Stimulated activated CD4-positive, alpha-beta T cell treated with anti-CD3 and anti-CD28 coated beads, Interleukin-1b, Interleukin-23, amount 100 ng/mL, for 48 hours (primary cell): ENCODE measurements at places on chromosomes 2 and 18.
A peak's percentile ranks its signal among the peaks of the same experiment; 100 is the strongest.

GRCh38 chr2:200669308-200669707, 83.5 kb downstream of the AOX1 start:
- no peak for DNase-seq

GRCh38 chr2:96103187-96103601, 13.2 kb downstream of the ADRA2B start:
- DNase-seq: no peak

DNA sequence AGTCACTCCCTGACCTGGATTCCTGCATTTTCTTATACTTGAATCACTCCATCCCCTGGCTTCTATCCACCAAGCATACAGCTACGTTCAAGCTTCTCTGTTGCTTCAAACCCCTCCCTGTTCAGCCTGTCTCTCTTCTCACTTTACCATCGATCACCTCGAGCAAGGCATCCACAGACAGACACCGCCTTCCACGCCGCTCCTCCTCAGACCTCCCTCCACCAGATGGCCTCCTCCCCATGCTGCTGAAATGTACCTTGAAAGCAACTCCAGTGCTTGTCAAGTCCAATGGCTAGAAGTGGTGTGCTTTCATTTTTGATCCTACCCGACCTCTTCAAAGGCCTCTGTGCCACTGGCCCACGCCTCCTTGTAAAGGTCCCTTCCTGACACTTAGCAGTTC, 131.3 kb upstream of the ACAA2 start:
- no peak for DNase-seq

- no peak for DNase-seq
These were observed 193.1 kb downstream of the HNMT start for GRCh38 chr2:138157372-138157771.

DNA sequence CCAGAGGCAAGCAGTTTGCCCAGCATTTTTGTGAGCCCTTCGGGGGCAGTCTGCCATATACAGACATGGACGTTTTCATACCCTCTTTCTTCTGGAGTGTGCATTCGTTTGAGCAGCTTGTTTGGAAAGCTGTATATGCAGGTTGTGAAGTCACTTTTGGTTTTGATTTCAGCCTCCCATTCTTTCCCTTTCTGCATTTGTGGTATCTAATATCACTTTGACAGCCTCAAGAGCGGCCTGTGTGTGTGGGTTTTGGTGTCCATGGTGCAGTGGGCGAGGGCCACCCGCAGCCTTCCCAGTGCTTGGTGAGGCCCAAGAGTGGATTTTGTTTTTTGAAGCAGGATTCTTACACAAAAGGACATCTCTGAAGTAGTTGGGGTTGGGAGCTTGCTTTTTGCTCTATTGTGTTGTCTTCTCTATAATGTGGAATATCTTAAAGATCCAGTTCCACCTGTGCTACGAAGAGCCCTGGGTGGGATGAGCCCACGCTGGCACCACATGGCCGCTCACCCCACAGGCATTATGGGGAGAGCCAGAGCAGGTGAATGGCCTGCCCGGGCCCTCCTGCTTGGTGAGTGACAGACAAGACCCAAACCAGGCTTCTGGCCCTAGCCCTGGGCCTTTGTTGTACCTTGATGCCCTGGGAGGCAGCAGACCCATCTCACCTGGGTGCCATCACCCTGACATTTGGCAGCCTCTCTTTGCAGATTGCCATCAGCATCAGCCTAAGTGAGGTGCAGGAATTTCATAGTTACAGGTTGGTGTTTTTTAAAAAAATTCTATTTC, 29.5 kb downstream of the INPP4A start:
- DNase-seq: no peak

DNA sequence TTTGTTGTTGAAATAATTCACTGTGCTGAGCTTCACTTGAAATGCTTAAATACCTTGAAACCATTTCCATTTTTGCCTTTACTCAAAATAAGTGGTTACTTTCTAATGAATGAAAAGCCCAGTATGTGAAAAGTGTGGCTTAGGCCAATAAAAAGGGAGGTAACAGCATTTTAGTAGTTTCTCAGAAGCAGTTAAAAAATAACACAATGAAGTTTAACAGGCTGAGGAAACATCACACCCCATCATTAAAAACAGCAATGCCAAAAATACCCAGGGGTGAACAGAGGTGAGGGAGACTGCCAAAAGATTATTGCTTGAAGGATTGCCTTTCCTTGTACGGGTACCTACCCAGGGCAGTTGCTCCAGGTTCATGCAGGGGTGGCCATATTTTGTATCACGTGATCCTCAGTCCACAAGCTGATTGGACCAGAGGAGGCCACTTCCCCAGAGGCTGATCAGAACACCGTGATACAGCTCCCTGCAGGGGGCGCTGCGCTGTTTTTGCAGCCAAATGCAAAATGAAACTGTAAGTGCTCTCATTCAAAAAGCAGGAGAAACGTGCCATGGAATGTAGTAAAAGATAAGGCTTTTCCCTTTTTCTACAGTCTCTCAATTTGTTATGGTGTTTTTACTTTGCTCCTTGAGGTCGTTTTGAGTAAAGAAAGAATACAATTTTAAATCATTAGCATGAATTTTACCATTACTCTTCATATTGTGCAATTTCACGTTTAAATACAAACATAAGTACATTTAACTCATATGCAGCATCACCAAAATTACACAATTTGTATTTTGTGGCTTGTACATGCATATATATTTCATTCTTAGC, 70.2 kb upstream of the SH3BP4 start:
- peak; percentile 64 for DNase-seq

GRCh38 chr18:56083523-56084287, 495.7 kb upstream of the TCF4 start:
- no peak for DNase-seq

GRCh38 chr2:25125189-25125588, 43.2 kb downstream of the POMC start:
- no peak for DNase-seq

DNA sequence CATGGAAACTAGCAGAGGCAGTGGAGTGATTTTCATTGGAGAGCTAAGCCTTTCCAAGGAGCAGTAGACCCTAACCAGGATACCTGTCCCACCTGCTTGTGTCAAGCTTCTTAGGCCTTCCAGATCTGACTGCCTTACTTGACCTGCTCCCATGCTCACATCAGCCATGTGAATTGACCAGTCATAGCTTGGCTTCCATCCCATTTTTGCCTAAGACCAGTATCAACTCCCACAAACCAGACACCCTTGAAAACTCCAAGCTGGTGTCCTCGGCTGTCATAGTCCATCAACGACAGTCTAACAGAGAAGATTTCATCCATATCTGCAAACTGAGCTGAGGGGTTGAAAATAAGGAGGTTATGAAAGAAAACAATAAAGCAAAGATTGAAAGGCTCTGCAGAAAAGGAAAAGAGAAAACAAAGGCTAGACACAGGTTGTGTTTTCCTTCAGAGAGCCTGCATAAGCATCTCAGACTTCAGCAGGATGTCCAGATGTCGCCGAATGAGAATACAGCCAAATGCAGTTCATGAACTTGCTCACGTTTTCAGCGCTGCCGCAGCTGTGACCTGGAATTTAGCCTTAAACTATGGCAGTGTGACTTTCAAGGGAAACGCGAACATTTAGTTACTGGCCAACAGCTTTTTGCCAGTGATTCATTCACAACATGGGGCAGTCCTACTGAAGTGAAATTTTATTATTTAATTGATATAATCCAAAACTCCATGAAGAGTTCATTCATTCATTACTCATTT, 868.1 kb upstream of the ID2 start:
- DNase-seq: no peak

DNA sequence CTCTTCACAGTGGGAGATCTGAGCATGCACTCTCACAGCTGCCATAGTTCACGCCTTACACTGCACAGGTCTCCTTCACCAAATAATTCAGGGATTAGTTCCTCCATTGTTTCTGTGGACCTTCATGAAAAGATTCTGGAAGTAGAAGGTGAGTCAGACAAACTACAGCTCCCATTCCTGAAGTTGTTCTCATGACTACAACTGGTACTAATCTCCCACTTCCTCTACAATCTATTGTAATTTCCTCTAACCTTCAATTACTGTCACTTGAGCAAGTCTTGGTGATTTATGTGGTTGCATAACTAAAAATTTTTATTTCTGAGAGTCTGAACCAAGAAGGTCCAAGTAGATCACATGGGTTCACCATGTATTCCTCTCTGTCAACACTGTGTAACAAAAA, 128.7 kb downstream of the XIRP2 start:
- no peak for DNase-seq

DNA sequence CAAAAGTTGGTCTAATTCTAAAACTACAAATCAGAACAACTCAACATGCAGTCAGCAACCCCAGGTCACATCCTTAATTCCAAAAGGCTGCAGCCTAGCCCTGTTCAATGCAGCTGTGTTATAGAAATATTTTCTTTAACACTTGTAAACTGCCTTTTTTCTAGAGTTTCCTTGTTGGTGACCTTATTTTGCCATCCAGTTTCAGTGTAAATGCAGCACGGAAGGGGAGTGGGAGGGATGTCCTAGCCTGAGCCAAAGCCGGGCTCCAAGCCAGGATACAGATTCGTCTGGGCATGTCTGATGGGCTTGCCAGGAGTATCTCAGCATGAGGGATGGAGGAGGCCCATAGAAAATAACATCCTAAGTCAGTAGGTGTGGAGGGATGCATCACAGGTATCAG, 17.7 kb upstream of the SP3 start:
- no peak for DNase-seq

GRCh38 chr2:42098571-42099437, 51.0 kb downstream of the PKDCC start:
- DNase-seq: no peak

- no peak for DNase-seq
These were observed 17.7 kb upstream of the CHN1 start for GRCh38 chr2:175022923-175023322.

DNA sequence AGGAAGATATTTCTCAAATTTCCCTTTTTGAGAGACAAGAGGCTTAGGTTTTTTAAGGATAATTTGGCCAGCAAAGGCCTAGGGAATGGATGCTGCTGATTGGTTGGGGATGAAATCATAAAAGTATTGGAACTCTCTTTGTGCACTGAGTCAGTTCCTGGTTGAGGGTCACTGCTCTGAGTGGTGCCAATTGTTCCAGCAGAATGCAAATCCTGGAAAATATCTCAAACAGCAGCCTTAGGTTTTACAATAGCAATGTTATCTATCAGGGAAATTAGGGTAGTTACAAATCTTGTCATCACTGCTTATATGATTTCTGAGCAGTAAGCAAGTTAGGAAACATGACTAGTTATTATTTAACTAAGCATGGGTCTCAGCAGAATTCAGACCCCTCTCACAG, 96.2 kb downstream of the RAD51AP2 start:
- DNase-seq: no peak

- DNase-seq: no peak
These were observed 103.2 kb downstream of the INHBB start for GRCh38 chr2:120448961-120449810.

DNA sequence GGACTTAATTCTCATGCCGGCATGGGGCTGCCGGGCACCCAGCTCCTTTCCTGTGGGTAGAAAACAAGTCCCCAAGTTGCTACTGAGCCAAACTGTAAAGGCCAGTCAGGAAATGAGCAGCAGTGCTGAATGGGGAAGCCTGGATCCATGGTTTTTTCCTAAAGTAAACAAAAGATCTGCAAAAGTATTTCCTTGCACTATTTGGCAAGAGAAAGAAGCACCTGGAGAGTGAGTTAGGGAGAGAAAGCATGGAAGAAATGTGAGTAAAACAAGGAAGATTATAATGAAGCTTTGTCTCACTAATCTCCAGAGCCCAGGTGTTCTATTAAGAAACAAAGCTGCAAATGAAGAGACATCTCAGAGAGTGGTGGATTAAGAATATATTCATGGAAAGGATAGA, 117.6 kb downstream of the METTL8 start:
- DNase-seq: no peak

DNA sequence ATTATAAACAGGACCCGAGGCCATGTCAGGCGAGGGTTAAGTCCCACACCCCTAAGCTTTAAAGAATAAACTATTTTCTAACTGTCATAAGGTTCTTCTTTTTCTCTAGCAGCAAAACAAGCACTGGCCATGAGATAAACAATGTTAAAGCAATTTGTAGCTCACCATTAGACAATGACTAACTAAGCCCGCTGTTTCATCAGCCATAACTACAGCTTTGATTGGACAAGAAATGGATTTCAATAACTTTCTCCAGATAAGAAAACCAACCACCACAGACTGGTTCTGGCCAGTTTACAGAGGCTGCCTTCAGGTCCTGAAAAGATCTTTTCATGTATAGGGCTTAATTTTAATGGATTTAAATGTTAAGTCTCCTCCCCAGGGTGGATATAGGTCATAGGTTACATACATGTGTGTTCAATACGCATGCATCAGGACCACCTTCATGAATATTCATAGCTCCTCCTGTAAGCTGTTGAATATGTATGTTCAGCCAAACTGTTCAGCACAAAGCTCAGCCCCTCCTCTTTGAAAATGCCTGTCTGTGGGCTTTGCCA, 108.7 kb upstream of the RAB6C start:
- no peak for DNase-seq

- DNase-seq: no peak
These were observed 26.1 kb downstream of the RAB31 start for GRCh38 chr18:9734189-9734588.

- no peak for DNase-seq
These were observed 3.9 kb downstream of the IL18R1 start for GRCh38 chr2:102359527-102359926.

DNA sequence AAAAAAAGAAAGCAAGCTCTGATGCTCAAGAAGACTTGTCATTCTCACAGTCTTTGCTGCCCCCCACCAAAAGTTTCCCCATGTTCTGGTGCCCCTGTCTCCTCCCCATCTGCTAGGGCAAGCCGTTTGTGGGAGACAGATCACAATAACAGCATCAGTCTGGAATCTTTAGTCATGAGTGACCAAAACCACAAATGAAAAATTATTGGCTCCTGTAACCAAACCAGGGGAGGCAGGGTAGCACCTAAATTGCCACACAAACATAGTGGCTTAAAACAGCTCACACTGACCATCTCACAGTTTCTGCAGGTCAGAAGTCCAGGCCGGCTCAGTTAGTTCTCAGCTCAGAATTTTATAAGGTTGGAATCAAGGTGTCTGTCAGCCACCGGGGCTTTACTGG, 9.1 kb upstream of the B3GNT7 start:
- DNase-seq: no peak

- DNase-seq: no peak
These were observed 123.5 kb upstream of the EPAS1 start for GRCh38 chr2:46173636-46174250.
